H1 (cell line): ENCODE measurements at places on chromosomes 12 and 14.

DNA sequence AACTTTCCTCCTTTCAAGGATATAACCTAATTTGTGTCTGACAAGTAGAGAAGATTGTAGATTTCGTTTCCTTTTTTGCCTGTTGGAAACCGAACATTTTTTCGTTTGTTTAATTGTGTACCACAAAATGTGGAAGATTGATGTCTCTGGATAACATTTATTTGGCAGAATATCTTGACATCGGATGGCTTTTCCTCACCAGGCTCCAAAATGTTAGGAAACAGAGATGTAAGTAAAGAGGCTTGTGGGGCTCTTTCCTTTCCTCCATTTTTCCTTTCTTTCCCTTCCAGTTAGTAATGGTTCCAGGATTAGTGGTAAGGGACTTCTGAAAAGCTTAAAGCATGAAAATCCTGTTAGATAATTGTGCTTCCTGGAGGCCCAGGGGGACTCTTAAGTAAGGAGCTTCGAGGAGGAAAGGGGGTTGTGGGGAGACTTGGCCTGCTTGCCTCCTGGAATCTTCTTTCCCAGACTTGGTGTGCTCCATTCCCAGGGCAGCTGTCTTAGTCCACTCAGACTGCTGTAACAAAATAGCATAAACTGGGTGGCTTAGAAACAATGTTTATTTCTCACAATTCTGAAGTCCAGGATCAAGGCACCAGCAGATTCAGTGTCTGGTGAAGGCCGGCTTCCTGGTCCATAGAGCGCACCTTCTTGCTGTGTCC, 243.1 kb upstream of the PWP1 start:
- DNase-seq: no peak

DNA sequence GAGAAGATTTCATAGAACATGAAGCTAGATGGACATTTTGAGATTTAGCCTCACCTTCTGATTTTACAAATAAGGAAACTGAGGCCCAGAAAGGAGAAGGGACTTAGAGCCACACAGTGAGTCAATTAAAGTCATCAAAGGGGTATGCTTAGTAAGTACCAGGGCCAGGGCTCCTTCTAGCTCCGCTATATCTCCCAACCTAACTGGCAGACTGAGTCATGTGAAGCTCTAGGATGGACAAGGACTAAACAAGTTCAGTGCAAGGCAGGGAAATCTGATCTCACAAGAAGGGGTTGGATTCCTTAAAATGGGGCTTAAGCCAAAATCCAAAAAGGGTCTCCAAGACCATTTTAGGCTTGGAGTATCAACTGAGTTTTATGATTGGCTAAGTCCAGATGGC, 215.8 kb downstream of the PHLDA1 start:
- DNase-seq: no peak

DNA sequence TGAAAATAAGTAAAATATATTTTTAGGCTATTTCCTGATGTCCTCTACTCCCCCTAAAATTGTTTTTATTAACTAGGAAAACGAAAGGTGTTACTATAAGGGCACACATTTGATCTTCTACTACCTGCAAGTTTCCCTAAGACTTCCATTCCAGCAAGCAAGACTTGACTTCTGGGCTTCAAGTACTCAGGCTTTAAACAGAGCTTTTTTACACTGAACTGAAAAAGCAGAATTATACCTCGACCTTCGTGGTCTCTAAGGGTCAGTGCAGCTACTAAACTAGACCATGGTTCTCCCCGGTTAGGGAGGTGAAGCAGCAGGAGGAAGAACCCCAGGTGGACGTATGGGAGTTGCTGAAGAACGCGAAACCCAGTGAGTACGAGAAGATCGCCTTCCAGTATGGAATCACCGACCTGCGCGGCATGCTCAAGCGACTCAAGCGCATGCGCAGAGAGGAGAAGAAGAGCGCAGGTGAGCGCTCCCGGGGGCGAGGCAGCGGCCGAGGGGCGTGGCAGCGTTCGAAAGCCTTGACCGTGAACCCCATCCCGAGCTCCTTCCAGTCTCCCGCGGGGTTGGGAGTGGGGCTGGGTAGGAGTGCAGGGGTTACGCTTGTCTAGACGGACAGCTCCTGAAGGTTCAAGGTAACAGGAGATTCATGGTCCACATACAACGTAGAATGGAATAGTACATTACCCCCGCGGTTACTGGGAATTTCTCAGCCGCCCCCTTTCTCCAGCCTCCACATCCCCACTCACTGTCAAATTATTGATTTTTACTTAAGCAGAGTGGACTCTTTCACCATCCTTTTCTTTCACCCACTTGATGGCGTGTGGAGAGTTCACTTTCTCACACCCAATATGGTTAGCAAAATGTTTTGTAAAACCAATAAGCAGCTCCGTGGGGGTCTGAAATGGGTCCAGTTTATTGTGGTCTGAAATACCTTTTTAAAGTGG, 47.6 kb downstream of the MYBPC1 start:
- peak; percentile 77 for DNase-seq

DNA sequence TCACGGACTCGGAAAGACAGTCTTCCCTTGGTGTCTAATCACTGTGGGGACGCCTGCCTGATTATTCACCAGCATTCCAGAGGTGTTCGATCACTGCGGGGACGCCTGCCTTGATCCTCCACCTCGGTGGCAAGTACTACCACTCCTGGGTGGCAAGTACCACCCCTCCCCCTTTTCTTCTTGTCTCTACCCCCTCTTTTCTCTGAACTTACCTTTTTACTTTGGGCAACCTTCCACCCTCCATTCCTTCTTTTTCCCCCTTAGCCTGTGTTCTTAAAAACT, 12.0 kb upstream of the LGMN start:
- DNase-seq: no peak

DNA sequence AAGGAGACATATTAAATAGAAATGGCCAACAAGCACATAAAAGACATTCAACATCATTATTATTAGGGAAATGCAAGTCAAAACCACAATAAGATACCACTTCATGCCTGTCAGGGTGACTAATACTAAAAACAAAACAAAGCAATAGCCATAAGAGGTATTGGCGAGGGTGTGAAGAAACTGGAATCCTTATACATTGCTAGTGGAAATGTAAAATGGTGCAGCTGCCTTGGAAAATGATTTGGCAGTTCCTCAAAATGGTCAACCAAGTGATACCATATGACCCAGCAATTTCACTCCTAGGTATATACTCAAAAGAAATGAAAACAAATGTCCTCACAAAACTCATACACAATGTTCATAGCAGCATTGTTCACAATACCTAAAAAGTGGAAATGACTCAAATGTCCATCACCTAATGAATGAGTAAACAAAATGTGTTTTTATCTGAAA, 27.0 kb downstream of the GPR135 start:
- DNase-seq: no peak

GRCh38 chr14:71289536-71289935, 382.3 kb downstream of the PCNX1 start:
- DNase-seq: no peak

DNA sequence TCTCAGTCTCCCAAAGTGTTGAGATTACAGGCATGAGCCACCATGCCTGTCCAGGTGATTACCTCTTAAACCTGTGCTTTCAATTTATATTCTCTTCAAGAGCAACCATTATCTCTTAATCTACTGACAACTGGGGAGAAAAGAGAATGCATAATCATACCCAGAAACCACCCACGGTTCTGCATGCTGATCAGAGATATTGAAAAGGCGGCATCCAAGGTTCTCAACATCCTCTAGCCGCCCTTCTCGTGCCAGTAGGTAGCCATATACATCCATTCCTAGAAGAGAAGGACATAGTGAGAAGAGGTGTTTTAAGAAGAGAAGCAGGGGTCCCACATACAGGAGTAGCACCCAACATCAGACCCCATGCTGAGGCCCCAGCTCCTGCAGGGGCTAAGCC, 20.8 kb downstream of the ANAPC7 start:
- no peak for DNase-seq

DNA sequence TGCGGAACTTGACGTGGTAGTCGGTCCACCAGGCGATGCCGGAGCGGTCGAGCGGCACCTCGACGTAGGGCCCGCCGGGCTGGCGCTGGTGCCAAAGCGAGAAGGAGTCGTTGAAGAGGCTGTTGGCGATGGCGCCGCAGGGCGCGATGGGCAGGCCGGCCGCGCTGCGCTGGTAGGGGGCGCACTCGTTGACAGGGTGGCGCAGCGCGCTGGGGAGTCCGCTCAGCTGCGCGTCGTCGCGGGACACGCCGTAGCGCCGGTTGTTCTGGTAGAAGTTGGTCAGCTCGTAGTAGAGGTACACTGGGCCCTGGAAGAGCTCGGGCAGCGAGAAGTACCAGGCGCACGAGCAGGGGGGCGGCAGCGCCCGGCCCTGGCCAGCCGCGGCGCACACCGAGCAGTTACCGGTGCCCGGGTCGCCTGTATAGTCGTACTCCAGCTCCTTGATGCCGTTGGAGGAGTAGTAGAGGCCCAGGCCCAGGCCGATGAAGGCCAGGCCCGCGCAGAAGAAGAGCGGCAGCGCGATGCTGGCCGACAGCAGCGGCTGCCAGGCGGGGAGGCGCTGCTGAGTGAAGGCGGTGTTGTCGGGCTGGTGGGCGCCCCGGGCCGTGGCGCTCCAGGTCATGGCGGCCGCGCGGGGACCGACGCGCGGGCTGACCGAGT, 482 bp downstream of the TMEM30B start:
- DNase-seq: no peak

GRCh38 chr12:95742586-95742985, 48.0 kb downstream of the NTN4 start:
- DNase-seq: no peak

DNA sequence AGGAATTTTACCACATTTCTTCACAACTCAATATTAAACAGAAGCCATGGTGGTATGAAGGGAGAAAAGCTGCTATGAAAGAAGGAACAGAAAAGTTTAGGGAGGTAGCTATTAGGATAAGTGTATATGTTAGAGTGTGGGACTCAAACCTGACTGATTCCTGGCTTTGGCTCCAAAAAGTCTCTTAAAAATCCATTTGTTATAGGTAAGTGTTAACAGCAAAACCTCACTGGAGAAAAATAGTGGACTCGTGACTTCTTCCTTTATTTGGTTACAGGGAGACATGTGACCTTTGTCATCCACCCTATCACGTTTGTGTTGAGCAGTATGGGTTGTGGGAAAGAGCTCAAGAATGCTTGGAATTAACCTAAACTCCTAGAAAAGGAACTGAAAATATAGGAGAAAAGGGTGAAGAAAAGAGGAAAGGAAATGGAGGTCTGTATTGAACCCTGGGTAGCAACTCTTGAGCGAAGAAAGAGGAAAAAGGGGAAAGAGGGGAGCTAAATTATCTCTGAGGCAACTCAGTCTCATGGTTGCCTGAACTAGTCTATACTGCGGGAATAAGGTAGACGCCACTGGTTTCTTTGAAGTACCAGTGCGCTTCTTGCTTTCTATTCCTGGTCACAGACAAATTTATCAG, 3.6 kb upstream of the EID3 start:
- no peak for DNase-seq

DNA sequence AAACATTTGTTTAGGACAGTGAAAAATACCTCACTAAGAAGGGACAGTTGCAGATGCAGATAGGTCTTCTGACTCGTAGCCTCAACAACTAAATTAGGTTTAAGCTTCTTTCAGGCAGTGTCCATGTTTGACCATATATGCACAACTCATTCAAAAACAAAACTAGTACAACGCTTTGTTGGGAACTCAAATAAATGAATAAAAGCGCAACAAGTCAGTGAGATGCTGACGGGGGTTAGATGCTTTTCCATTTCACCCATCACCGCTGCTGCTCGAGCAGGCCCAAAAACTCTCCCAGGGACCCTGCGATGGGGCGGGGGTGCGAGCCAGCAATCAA, 633 bp downstream of the RPAP3 start:
- DNase-seq: no peak

DNA sequence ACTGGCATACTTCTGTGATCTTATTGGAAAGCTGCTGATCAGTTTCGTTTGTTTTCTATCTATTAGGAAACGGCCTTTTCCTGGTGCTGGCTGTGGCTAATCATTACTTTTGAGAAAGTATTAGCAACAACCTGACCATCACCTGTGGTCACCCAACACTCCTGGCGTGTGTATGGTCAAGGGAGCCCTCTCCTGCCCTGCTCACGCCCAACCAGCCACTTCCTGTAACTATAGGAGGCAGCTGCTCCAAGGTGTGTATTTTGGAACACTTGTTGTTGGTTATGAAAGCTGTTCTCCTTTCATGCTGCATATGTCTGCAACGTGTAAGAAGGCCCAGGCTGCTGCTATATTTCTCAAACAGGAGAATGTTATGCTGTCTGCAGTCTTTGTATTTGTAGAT, 1582.8 kb downstream of the AACS start:
- DNase-seq: no peak

GRCh38 chr14:32507029-32507984, 178.2 kb downstream of the AKAP6 start:
- DNase-seq: no peak

GRCh38 chr14:26448181-26448855, 149.5 kb downstream of the NOVA1 start:
- DNase-seq: no peak

GRCh38 chr12:49507139-49507538, 31.7 kb upstream of the KCNH3 start:
- DNase-seq: no peak

GRCh38 chr14:94028450-94028826, 2.3 kb downstream of the OTUB2 start:
- no peak for DNase-seq

DNA sequence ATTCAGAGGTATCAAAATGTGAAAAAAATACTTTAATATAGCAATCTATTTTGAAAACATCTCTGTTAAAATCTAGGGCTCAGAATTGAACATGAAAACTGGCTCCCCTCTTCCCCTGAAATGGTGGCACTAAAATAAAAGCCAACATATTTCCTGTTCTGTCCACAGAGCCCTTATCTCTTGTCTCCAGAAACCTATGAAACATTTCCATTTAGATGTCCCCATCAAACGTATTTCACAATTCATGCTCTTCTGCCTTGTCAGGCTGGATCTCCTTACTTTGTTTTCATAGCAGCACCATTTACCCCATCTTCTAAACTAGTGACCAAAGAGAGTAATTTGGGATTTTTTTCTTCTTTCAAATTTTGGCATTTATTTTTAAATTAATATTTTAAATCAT, 42.4 kb downstream of the PDE3A start:
- no peak for DNase-seq

- DNase-seq: no peak
Measured at GRCh38 chr14:87184180-87184579, 808.8 kb downstream of the GALC start.
